Activated CD8-positive, alpha-beta memory T cell treated with anti-CD3 and anti-CD28 coated beads for 36 hours (primary cell): ENCODE measurements at places on chromosomes 13 and 19. TPM values are rescaled to one million over a fixed set of nuclear protein-coding genes. Genes with fewer than 3 reads are reported as not detected.

CEACAM20 gene
- total RNA-seq, result not detected

MCEMP1 gene
- not detected for total RNA-seq

NTF4 gene
- total RNA-seq, result not detected

CNN1 gene
- not detected for total RNA-seq

RDH8 gene
- not detected for total RNA-seq

ZNF540 gene
- total RNA-seq, result 0.84 TPM

UGGT2 gene
- total RNA-seq, result not detected

ZNF99 gene
- total RNA-seq, result not detected

FXYD1 gene
- not detected for total RNA-seq

NANOS3 gene
- 2.1 TPM for total RNA-seq
